Fibroblast of skin of back (primary cell): ENCODE measurements at places on chromosomes 5 and 9.

GRCh38 chr5:145965804-145966203 lies 29.4 kb downstream of the SH3RF2 start:
- DNase-seq = no peak

DNA sequence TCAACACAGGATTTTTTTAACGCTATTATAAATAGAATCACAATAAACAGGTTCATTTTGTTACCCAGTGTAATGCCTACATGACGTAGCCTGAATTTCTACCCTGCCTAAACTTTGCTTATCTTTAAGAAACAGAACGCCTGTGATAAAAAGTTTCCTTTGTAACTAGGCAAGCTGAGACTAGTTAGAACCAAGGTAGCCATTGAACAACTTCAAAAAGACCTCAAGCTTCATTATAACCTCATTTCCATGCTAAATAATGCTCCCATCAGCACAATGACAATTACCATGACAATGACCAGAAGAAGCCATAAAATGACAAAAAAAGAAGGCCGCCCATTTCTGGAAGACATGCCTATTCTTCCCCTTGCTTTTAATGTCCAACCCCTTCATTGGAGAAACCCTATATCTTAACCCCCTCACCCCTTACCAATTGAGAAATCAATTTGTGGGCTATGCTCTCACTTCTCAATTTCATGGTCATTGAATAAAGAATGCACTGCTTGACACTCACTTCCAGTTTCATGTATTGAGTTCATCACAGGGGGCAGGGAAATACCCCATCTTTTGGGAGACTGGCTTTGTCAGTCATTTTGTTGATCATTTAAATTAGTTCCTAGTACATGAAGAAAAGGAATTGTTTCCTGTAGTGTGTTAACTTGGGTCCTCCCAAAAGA lies 276.8 kb downstream of the MCTP1 start:
- no peak for DNase-seq

GRCh38 chr5:1034421-1034905 lies 25.9 kb downstream of the NKD2 start:
- no peak for DNase-seq

DNA sequence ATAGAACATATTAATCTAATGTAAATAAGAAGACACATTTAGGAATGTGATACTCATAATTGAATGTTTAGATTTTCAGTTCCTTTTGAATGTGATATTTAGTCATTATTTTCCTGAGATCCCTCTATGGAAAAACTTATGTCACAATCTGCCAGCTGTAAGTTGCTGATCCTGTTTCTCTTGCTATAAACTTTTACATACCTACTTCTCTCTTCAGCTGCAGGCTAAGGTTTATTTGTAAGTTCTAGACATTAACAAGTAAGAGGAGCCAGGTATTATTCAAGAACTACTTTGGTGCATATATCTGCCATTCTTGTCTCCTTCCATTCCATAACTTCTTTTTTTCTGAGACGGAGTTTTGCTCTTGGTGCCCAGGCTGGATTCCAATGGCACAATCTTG lies 462.4 kb downstream of the PRR16 start:
- DNase-seq = no peak

DNA sequence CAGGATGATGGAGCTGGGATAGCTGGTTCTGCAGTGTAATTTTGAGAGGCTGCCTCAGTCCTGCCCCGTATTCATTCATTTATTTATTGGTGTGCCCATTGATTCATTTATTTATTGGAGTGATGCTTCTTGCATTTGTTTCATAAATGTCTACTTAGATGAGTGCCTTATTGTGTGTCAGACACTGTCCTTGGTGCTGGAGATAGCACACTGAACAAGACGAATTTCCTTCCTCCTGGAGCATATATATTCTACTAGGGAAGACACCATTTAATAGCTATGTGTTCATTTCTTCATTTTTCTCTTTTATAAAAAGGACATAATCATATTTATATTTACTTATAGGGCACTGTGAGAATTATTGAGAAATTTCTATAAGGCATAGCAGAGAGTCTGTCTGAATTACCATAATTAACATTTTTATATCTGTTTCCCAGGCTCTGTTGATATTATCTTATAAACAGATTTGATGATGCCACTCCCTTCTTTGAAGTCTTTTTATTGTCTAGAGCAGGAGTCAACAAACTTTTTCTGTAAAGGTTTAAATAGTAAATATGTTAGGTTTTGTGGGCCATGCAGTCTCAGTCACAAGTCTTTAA lies 433.9 kb upstream of the ZNF608 start:
- DNase-seq = no peak

GRCh38 chr5:166595274-166595951 lies 1696.0 kb upstream of the WWC1 start:
- no peak for DNase-seq

DNA sequence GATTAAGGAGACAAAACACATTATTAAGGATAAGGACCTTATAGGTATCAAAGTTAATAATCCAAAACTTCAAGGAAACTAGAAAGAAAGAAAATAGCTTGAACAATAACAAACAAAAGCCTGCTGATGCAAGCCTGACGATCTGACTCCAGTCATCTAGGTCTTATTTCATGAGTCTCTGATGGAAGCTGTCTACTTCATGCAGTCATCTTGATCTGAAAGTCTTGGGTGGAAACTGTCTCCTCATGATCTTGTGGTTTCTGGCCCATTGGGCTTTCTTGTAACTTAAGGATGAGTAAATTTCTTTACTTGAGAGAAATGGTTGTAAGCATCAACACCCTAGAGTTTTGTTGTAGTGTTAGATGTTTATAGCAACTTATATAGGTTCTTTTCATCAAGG lies 20.6 kb upstream of the PSIP1 start:
- DNase-seq = no peak
